ENCODE measurements at places on chromosomes 5 and 9.

DNA sequence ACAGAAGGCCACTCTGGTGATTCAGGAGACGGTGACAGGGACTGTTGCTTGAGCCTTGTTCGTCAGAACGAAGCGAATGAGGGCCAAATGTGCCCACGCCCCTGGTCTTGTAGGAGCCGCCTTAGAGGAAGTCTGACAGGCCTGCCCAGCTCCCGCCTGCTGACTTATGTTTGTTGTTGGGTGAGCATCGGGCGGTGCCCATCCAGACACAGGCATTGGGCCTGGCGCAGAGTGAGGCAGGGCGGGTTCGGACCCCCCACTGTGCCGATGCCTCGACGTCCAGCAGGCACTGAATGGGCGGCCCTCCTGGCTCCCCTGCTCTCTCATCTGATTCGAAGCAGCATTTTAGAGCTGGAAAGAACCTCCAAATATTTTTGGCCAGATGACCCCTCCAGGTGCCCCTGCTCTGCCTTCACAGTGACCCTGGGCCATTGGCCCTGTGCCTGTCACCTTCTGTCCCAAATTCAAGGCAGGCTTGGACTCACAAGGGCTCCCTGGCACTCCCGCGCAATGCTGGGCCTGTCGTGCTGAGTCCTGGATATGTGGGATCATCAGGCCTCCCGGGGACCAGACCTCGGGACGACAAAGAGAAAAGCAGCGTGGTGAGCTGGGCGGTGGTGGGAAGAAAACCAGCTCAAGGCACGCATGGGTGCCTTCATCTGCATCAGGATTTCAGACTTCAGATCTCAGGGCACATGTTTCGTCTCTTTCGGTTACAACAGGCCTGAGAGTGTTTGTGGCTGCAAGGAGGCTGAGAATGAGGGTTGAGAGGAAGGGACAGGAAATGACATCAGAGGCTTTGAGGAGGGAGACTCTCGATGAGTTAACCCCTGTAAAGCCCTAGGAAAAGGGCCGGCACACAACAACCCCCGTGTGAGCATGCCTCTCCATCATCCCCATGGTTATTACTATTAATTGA is 37.1 kb upstream of the OLFM1 start:
- no peak for DNase-seq

DNA sequence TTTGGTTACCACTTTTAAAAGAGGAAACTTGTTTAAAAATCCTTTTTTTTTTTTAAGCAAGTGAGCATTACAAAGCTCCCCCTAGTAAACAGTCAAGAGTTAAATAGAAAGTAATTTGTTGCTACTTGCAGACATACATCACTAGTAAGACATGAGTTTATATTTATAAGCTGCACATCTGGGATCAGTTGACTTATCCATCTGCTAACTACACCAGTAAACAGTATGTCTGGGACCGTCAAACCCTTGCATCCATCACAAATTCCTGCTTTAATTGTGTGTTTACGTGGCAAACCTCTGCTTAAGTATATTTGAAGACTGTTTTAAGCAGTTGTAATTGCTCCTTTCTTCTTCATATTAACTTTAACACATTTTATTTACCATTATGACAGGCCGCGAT is 146.8 kb downstream of the EBF1 start:
- no peak for DNase-seq

DNA sequence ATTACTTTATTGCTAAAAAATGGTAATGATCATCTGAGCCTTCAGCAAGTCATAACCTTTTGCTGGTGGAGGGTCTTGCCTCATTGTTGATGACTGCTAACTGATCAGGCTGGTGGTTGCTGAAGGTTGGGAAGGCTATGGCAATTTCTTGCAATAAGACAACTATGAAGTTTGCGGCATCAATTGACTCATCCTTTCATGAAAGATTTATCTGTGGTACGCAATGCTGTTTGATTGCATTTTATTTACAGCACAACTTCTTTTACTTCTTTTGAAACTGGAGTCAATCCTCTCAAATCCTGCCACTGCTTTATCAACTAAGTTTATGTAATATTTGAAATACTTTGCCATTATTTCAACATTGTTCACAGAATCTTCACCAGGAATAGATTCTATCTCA is 58.3 kb upstream of the ACO1 start:
- DNase-seq, result no peak

DNA sequence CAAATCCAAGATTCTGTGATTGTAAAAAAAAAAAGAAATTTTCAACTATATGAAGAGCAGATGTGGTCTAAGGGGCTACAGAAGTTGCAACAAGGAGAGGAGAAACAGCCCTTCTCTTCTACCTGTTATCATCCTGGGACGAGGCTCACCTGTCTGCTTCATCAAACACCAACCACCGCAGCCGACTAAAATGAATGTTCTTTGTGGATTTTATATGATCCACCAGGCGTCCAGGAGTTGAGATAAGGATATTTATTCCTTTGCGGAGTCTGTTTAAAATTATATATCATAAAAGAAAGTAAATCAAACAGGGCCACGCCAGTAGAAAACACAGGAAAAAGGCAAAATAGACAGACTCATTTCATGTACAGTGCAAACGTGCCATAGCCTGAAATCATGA is 21.5 kb downstream of the DDX31 start:
- no peak for DNase-seq

GRCh38 chr5:10343486-10343885 is 10.0 kb upstream of the MARCHF6 start:
- DNase-seq, result no peak

- no peak for DNase-seq
Observed at GRCh38 chr5:14035859-14036503, 91.5 kb upstream of the DNAH5 start.

GRCh38 chr5:457195-457961 is 14.4 kb downstream of the EXOC3 start:
- DNase-seq, result no peak

GRCh38 chr5:180599590-180599914 is 8.3 kb upstream of the SCGB3A1 start:
- DNase-seq, result no peak

- no peak for DNase-seq
Observed at GRCh38 chr9:137434498-137435380, 6.4 kb downstream of the ENTPD8 start.

GRCh38 chr5:76081811-76082771 is 1.1 kb upstream of the SV2C start:
- DNase-seq, result no peak

DNA sequence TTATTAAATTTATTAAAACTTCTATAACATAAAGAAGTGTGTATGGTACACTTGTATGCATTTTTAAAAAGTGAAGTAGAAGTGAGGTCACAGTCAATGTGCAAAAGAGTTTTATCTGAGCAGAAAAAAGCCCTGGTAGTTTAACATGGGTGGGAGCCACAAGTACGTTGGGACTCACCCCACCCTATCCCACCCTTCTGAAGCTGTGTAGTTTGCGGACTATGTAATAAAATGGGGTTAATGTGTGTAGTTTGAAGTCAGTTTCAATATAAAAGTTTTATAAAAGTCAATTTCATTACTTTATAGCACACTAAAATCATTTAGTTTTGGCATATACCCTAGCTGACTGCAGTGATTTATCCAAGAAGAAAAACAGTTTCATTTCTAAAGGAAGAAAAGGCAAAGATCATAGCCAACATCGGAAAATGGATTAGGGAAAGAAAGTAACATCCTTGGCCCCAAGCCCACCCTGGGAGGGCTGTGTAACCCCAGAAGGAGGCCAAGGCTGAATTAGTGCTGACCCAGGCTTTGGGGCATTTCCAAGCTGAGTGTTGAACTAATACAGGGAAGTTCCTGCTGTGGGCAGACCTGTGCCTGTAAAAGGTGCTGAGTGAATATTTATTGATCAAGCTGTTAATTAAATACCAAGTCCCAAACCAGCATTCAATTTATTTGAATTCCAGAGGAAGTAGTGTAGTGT is 398.6 kb upstream of the ADAMTSL1 start:
- DNase-seq, result no peak

- DNase-seq, result no peak
Observed at GRCh38 chr9:136372561-136373299, 739 bp downstream of the CARD9 start.

- no peak for DNase-seq
Observed at GRCh38 chr9:613771-614347, 227.6 kb upstream of the DMRT1 start.

DNA sequence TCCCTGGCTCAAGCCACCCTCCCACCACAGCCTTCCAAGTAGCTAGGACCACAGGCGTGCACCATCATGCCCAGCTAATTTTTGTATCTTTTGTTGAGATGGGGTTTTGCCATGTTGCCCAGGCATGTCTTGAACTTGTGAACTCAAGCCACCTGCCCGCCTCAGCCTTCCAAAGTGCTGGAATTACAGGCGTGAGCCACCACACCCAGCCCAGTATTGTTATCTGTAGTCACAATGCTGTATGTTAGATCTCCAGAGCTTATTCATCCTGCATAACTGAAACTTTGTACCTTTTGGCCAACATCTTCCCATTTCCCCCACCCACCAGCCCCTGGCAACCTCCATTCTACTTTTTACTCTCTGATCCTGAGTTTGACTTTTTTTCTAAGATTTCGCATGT is 37.5 kb downstream of the CREBRF start:
- no peak for DNase-seq

DNA sequence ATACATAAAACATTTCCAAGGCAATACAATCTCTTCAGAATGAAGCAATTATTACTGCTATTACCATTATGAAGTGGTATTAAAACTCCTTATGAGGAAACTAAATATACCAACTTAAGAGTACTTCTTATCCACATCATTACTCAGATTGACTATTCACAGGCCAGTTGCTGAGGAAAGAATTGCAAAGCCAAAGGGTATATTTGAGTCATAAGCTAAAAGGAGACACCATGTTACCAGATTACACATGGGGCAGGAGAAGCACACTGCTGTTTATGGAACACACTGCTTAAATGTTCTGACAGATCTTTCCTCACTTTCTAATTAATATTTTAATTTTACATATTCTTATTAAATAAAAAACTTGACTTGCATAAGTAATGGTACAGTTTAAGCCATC is 1726.4 kb upstream of the NUDT12 start:
- DNase-seq, result no peak

- DNase-seq, result no peak
Observed at GRCh38 chr9:110343551-110343950, 5.9 kb upstream of the TXNDC8 start.

DNA sequence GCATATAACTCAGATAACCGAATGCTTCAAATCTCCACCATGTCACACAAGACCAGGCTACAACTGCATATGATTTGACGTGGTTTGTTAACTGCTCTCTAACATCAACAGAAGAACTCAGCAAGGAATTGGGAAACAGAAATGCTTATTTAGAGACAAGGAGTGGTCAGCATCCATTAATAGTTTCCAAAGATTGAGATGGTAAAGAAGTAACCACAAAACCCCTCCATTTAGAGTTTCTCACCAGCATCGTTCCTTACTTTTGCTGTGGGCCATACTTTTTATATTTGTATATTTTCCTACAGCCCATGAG is 25.2 kb downstream of the DPYSL3 start:
- no peak for DNase-seq

- no peak for DNase-seq
Observed at GRCh38 chr5:77231471-77232138, 21.1 kb downstream of the PDE8B start.

- DNase-seq, result peak; percentile 9
Observed at GRCh38 chr9:97501177-97501971, at the start of gene TMOD1. TMOD1 (plus strand) TSS chr9:97501666; CDS start chr9:97524189, 22,523 bp downstream.

- no peak for DNase-seq
Observed at GRCh38 chr5:148963664-148964063, 99.2 kb downstream of the SH3TC2 start.

- DNase-seq, result no peak
Observed at GRCh38 chr9:98254228-98255060, 1.0 kb downstream of the TBC1D2 start.

DNA sequence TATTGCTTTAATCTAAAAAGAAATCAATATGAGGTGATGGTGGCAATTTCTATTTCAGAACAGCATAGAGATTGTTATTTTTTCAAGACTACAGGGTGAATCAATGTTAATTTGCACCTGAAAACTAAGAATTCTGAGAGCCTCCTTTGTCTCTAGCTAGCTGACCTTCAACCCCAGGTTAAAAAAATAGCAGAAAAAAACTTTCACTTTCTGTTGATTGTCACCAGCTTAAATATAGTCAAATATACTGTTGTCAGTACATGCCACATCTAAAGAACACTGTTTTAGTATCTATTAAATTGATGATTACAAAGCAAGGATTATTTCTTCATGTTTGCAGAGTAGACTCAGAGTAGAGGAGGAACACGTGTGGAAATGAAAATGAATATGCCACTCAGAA is 1371.4 kb downstream of the MAT2B start:
- no peak for DNase-seq

DNA sequence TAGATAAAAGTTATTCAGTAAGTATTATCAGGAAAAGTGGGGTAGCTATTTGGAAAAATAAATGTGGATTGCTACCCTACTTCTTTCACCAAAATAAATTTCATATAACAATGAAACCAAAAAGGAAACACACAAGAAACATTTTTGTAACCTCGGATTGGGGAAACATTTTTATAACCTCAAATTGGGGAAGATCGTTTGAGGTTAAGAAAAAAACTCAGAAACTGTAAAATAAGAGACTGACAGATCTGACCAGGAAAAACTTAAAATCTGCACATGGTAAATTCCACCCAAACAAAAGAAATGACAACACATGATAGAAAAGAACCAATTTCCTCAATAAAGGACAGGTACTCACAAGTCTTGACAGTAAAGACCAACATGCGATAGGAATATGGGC is 13.5 kb downstream of the EFCAB9 start:
- DNase-seq, result no peak

- DNase-seq, result no peak
Observed at GRCh38 chr9:136462664-136463063, 20.2 kb downstream of the SEC16A start.

DNA sequence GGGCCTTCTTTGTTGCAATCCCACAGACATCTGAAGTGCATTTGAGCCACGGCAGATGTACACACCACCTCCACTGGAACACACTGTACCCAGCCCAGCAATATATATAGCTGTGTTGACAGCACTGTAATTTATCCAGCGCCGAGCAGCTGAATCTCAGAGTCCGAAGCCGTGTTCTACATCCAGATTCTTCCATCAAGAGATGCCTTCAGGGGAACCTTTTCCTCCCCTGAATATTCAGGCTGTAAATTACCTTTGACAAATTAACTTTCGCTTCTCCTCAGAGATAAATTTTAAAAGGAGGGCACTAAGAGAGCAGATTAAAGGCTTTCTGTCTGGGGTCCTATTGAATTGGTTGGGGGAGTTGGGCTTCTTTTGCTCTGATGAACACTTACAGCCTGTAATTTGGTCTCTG is 76.4 kb downstream of the ROR2 start:
- no peak for DNase-seq
